ENCODE measurements at places on chromosomes 2 and 18.

- DNase-seq = no peak
Observed at GRCh38 chr2:153808679-153809078, 63.0 kb upstream of the GALNT13 start.

DNA sequence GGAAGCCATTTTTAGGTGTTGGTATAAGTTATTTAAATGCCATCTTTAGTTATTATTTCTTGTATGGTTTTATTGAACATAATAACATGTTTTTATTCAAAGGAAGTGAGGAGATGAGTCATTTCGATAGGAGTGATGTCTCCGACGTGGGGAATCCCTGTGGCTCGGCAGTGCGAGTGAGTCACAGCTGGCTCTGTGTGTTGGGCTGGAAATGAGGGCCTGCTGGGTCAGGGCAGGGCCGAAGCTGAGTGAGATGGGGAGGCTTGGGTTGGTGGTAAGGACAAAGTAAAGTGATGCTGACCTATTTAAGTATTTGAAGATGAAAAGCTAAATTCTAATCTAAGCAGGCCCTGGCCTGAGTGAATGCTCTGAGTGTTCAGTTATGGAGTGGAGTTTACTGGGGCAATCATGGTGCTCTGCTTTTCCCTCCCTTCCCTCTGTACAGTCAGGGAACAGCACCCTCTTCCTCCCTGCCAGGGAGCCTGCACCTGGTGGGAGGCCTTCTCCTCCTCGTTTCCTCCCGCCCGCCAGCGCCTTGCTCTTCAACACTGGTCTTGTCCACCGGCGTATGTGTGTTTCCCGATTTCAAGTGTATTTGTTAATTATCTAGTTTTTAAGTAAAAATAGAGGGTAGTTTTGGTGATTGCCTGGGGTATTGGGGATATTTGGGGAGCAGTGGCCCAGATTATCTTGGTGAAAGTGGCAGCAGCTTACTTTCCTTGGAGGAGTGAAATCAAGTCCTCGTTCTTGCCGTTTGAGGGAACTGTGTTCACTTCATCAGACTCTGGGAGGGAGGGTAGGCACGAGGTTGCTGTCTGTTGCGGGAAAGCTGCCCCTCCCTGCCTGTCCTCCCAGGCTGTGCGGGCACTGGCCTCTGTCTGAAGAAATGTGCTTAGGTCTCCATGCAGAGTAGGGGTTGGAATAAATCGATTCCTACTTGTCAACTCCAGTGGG is 157.0 kb downstream of the LDLRAD4 start:
- DNase-seq = peak; percentile 87

GRCh38 chr2:70385966-70386595 is 84.2 kb upstream of the FAM136A start:
- no peak for DNase-seq

- DNase-seq = no peak
Observed at GRCh38 chr18:8349608-8350323, 259.5 kb upstream of the RAB12 start.

- peak; percentile 56 for DNase-seq
Observed at GRCh38 chr2:200359552-200359951, 53.1 kb downstream of the SPATS2L start.

DNA sequence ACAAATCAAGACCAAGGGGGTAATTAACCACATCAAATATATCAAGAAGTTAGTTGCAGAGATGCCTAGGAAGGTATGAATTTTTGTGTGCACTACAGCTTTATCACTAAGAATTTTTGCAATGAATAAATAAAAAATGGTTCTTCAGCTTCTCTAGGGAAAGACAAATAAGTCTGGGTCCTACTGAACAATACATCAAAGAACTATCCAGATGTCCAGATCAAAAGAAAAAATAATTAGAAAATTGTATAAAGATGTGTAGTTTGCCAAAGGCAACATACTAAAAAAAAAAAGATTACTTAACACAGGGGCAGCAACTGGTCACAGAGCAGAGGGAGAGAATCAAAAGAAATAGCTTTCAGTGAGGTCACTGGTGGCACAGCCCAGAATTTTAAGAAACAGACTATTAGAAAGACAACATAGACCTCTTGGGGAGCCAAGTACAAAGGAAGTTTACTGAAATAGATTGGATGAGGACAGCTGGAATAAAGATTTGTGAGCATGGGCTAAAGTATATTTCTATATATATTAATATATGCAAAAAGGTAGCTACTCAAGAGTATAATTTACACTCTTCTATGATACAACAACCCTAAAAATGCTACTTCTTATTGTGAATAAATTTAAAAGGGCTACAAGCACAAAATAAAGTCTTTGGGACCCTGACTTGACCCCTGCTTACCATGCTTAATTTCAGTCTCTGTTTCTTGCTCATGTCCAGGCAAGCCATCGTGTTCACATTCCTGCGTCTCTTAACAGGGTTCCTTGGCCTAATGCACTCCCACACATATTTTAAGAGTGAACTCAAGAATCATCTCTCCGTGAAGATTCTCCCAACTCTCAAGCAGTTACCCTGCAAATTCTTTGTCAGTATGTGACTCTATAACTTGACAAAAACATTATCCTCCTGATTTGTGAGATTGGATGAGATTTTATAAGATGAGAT is 99.0 kb upstream of the GRB14 start:
- peak; percentile 81 for DNase-seq

DNA sequence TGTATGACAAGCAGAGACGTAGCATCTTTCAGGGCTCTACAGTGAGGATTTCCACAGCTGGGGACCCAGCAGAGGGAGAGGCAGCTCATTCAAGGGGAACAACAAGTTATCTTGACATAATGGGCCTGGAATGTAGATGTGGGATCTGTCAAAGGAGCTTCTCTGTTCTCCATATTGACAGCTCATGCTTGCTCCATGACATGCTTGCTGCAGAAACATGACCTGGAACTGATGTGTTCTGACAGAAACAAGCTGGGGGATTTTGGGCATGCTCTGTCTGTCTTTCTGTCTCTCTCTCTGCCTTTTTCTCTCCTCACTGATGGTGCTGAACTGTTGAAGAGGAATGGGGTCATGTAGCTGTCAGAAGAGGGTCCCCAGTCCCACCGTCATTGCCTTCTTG is 79.6 kb downstream of the MMADHC start:
- no peak for DNase-seq

GRCh38 chr2:128425216-128425615 is 106.5 kb upstream of the HS6ST1 start:
- no peak for DNase-seq
